ENCODE measurements at places on chromosomes 13 and 19.

GRCh38 chr13:43374621-43375020 is 351.2 kb downstream of the DNAJC15 start:
- no peak for DNase-seq

GRCh38 chr13:31016342-31017325 is 84.2 kb downstream of the TEX26 start:
- no peak for DNase-seq

- DNase-seq = no peak
These were observed 1.1 kb upstream of the MRI1 start for GRCh38 chr19:13763265-13763664.

- DNase-seq = no peak
These were observed 1.4 kb downstream of the RAP2A start for GRCh38 chr13:97435323-97435722.

GRCh38 chr19:48868114-48868886 is at the start of gene PLEKHA4:
TSS of gene PLEKHA4 (minus strand) at chr19:48868617. CDS start at chr19:48867620, 997 bp downstream.
- no peak for DNase-seq

DNA sequence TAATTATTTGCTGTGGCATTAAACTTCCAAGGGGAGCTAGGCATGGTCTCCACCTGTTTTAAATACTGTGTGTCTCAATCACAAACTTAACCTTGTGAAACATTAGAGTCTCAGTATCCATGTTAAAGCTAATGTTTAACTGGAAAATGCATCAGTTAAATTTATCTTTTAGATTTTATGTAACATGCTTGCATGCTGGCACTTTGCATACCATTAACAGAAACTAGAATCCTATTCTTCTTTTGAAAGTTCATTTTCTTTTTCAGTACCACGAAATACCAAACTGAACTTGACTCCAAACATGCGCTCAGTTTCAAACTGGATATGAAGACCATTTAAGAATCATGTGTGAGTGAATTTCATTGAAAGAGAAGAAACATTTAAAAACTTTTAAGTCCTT is 328.9 kb upstream of the SLC10A2 start:
- no peak for DNase-seq

DNA sequence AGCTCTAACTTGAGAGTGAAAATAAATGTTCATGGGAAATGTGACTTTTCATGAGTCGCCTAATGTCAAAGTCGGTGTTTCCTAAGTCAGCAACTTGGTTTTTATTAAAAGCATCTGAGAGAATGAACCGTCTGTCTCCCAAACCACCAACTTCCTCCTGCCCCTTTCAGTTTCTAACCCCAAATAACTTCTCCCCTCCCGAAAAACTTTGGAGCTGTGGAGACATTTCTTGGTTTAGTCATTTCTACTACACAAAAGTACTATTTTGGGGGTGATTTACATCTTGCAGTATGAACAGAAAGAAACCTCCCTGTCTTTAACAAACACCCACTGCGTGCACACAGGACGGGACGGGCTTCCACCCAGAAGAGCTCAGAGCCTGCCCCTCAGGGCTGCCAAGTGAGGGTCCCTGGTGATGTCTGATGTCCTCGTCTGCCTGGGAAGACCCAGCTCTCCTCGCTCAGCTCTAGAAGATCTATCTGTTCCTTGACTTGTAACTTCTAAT is 65.0 kb downstream of the RASA3 start:
- DNase-seq = no peak

- DNase-seq = no peak
These were observed 14.6 kb downstream of the KBTBD7 start for GRCh38 chr13:41179593-41180250.

DNA sequence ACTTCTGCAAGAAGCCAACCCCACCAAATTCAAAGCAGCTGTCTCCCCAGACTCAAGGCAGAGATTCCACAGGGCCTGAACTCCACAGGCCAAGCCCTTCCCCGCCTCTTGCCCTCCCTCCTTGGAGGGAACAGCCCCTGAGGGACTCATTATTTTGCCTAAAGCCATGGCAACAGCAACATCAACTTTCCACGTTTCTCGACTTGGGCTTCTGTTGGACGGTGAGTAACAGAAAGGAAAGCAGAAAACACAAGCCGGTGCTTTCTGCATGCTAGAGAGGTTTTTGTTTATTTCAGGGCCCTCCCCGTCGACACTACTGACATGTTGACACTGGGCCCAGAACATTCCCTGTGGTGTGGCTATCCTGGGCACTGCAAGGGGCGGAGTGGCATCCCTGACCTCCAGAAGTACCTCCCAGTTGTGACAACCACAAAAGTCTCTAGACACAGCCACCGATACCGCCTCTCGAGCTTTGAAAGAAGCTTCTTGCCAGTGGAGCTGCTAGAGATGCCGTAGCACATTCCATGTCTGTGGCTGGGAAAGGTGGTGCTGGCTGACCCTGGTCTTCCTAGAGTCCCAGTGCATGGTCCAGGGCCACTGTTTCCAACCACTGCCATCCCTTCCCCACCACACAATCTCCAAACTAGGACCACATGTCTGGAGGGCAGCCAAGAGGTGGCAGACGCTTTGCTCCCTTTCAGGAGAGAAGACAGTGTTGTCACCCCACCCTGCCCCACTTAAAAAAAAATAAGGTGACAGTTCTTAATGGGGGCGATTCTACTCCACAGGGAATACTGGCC is 12.8 kb downstream of the CAPS start:
- DNase-seq = no peak

DNA sequence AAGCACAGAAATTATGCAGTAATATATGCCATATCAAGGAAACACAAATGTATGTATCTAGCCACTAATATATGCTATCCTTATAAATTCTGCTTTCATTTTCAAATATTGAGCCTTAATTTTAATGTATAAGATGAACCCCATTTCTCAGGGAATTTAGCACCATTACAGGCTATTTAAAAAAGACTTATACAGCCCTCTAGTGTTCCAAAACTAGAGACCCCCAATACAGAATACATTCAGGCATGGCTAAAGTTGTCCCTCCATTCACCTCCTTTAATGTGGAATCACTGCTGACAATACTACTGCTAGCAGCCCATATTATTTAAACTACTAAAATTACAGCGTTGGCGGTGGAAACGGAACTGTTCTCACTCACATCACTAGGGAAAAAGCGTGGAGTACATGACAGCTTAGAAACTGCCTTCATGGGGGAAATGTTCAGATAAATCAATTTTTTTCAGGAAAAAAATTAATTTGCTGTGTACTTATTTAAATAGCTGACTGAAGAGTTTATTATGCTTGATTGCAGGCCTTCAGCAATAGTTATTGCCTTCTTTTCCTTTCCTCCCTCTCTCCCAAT is 541.0 kb downstream of the PCDH9 start:
- DNase-seq = no peak

DNA sequence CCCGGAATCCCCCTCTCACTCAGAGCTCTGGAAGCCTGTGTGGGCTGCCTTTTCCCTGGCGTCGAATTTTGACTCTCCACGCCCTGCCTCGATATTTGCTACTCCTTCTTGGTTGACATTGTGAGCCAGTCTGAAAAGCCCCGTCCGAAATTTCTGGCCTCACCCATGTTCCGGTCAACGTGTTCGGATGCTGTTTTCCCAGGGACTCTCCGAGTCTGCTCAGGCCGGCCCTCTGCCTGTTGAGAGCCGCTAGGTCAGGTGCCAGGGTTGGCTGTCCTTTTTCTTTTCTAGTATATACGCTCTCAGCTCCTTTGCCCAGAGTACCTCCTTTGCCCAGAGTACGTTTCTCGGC is 6.8 kb upstream of the DGKH start:
- peak; percentile 57 for DNase-seq

- DNase-seq = no peak
These were observed 30.0 kb upstream of the NCCRP1 start for GRCh38 chr19:39166571-39167391.

GRCh38 chr13:40315416-40316064 is 350.9 kb downstream of the FOXO1 start:
- DNase-seq = no peak

GRCh38 chr13:75879656-75880055 is 243.5 kb downstream of the LMO7 start:
- no peak for DNase-seq

DNA sequence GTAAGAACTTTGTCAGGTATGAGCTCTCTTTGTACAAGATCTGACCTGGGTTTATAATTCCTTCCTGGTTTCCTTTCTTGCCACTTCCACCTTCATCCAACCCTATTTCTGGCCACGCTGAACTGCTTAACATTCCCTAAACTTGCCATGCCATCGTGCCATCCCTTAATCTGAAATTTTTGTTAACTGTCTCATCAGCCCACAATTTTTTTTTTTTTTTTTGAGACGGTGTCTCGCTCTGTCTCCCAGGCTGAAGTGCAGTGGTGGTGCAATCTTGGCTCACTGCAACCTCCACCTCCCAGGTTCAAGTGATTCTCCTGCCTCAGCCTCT is 144.6 kb downstream of the GGACT start:
- peak; percentile 66 for DNase-seq

DNA sequence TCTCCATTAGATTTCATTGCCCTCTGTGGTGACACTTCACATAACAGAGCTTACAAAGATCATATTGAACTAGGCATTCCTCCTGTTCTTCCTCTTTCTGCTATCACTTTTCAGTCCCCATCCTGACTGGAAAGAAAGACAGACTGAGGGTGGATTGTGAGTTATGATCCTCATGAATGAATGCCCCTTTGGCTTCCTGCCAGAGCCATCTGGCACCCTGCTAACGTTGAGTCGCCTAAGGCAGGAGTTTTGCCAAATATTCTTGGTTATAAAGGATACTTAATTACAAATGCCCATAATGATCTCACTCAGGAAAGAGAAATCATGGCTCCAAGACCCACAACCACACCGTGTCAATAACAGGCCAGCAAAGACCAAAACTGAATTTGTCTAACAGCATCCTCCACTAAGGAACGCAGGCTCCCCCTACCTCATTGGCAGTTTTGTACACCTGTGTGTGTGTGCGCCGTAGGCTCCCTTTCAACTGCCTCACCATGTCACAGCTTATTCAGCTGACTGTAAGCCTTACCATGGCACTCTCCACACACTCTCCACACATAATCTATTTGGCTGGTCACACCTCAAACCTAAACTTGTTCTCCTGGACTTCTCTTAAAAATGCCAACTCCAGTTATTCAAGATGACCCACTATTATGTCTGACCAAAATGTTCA is 15.5 kb downstream of the ZNF211 start:
- DNase-seq = no peak

GRCh38 chr19:44748426-44749254 is at the start of gene BCL3:
TSS of gene BCL3 (plus strand) at chr19:44748708. CDS start at chr19:44748791, 83 bp downstream.
- peak; percentile 40 for DNase-seq

DNA sequence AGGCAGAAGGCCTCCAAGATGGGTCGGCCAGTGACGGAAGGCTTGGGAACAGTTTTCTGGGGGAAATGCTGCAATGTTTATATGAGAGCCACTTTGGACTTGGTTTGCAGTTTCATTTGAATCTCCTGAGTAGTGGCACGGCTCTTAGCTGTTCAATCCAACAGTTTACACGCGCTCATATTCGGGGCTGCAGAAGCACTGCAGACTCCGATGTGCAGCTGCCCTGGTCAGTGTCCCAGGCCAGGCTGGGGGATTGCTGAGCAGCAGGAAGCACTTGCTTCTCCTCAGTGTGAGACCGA is 31.7 kb downstream of the CEBPG start:
- no peak for DNase-seq

- no peak for DNase-seq
These were observed 20.0 kb downstream of the CILP2 start for GRCh38 chr19:19558055-19558454.

- DNase-seq = peak; percentile 68
These were observed 471.7 kb downstream of the EFNB2 start for GRCh38 chr13:106063591-106064313.

DNA sequence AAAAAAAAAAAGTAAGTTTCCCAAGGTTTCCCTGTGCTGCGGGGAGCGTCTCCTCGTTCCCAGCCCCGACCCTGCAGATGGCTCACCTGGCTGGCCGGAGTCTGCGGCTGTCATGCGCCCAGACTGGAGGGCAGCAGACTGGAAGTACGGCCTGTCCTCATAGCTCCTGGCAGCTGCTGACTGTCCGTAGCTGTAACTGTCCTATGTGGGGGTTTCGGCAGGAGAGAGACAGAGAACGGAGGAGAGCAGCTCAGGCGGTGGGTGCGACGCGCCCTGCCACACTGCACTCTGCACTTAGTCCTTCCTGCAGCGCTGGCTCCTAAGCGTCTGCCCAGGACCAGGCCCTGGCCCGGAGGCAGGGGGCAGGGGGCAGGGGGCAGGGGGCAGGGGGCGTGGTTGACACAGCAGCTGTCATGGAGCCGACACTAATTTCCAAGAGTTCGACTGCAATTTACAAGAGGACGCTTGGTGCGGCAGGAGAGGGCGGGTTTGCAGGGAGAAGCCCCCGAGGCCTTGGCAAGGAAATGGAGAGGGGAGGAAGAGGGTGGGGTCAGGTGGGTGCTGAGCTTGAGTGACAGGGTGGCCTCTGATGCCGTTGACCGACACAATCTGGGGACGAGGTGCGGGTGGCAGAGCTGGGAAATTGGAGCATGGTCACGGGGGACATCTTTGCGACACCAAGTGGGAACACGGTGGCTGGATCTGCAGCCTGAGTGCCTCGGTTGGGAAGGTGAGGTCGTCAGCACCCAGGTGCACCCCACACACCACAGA is 35.1 kb downstream of the ZFR2 start:
- no peak for DNase-seq

GRCh38 chr19:29378543-29379080 is 147.2 kb upstream of the VSTM2B start:
- DNase-seq = no peak

DNA sequence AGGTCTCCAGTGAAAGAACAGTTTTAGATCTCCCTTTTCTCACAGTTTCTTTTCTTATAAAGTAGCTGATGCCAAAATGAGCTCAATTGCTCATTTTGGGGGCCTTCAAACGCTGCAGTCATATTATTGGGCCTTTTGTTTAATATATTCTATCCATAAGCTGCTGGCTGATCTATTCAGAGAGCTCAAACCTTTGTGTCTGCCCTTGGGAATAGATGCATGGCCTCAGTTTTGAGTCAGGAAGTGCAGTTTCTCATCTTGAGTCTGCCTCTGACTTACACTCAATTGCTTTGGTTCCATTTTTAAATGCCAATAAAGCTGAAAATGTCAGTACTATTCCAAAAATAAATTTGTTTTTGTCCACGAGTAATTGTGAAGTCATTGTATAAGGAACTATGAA is 468.9 kb downstream of the KLF12 start:
- no peak for DNase-seq

DNA sequence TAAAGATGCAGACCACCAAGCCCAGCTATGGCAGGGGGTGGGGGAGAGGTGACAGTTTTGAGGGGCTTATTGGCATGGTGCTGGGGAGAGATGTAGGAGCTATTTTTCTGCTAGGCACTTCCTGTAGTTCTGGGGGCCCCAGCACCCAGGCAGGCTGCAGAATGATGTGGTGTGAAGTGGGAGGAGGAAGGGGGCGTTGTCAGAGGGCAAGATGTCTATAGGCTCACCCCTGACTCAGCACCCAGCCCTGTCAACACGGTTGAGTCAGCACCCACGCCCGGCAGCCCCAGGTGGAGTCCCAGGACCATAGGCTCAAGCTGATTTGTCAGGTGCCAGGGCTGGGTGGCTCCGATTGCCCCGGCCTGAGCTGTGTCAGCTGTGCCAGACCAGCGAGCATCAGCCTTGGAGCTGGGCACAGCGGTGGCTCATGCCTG is 5.8 kb downstream of the KLF2 start:
- peak; percentile 96 for DNase-seq

- no peak for DNase-seq
These were observed 66.1 kb downstream of the RFX2 start for GRCh38 chr19:6044056-6044805.
